Germinal center (tissue), 1 donor: ENCODE measurements at places on chromosomes 13 and 19.

- no peak for DNase-seq
Observed at GRCh38 chr19:46976845-46977320, 42.8 kb upstream of the NPAS1 start.

DNA sequence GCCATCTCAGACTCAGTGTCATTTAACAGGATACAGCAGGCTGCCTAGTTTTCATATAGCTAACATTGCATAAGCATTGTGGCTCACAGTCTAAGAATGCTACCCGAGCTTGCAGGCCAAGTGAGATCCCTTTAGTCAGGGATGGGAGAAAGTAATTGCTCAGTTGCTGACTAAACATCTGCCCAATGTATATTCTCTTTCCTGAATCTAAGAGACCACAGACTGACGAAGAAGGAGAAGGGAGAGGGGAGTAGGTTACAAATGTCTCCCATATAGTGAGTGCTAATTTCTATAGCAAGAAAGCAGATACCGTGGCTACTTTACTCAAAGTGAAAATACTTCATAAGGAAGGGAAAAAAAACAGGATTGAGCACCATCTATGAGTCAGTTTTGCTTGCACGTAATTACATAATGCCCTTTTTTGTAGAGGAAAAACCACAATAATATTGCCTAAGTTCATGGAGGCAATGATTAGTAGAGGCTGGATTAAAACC is 453.9 kb downstream of the COG6 start:
- no peak for DNase-seq

DNA sequence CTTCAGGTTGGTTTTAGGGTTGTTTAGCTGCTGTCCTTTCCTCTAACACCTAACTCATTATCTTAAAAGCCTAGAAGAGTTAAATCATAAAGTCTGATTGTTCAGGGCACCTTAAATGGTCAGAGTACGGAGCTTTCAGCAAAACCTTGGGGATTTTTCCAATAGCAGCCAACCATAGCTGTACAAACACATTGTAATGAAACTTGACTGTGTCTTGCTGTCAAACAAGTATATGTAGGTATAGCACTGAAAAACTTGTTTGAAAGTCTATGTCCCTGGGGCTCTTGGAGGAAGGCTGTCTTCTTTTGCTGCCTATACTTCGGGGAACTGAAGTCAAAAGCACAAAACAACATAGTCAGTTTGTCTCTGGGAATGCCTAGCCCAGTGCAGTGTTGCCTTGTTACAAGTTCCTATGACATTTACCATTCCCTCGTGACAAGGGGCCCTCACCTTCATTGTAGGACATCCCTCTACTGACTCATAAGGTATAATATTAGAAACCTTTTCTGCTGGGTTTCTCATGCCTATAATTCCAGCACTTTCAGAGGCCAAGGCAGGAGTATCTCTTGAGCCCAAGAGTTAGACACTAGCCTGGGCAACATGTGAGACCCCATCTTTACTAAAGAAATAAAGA is 474.5 kb upstream of the NBEA start:
- no peak for DNase-seq

- no peak for DNase-seq
Observed at GRCh38 chr13:61777271-61777670, 361.6 kb upstream of the PCDH20 start.

DNA sequence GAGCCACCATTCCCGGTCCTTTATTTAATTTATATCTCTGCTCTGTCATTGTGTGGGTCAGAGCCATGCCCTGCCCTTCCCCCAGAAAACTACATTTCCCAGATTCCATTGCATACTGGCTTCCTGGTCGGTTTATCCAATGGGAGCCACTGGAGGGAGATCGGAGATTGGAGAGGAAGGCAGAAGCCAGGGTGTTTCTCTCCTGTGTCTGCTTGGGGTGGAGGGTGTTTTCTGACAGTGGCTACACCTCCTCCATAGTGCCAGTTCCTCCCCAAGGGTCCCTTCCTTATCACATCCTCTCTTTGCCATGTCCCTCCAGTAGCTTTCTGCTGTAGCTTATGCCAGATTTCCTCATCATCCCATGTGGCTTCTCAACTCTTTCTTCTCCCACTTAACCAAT is 19.0 kb downstream of the OLFM2 start:
- DNase-seq, result no peak
